ENCODE measurements at places on chromosomes 1 and 21. TPM values are rescaled to one million over a fixed set of nuclear protein-coding genes. Genes with fewer than 3 reads are reported as not detected.
A peak's percentile ranks its signal among the peaks of the same experiment; 100 is the strongest.

Gene KLHL21
- polyA plus RNA-seq: 27.9 TPM

Gene HLX
- 18.3 TPM for polyA plus RNA-seq

GRCh38 chr21:45329261-45330074 lies 41.8 kb upstream of the POFUT2 start:
- no peak for DNase-seq

Gene PTP4A2
- polyA plus RNA-seq: 235 TPM

GRCh38 chr1:205516362-205516761 lies 11.9 kb downstream of the CDK18 start:
- no peak for DNase-seq

GRCh38 chr1:209354840-209355165 lies 228.7 kb upstream of the CAMK1G start:
- DNase-seq: no peak

- DNase-seq: peak; percentile 72
These were observed 124.0 kb downstream of the SYT2 start for GRCh38 chr1:202586018-202586821.

Gene PACC1
- polyA plus RNA-seq: 7.0 TPM

GRCh38 chr1:60573121-60573520 lies 499.6 kb upstream of the C1orf87 start:
- DNase-seq: no peak

Gene RORC
- polyA plus RNA-seq: 6.8 TPM

DNA sequence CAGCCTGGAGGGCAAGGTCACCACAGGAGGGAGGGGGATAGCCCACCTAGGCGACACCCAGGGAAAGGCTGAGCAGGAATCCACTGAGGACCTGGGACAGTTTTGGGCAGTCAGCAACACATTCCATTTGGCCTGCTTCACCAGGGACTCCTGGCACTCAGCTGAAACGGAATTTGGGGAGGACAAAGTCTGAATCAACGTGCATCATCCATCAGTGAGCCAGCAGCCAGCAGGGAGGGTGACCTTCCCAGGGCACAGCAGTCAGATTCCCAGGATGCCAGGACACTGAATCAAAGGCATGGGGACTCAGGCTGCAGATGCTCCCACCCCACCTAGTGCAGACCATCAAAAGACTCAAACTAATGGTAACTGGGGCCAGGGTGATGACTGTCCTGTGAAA lies 4.6 kb downstream of the SH3BP5L start:
- no peak for DNase-seq

DNA sequence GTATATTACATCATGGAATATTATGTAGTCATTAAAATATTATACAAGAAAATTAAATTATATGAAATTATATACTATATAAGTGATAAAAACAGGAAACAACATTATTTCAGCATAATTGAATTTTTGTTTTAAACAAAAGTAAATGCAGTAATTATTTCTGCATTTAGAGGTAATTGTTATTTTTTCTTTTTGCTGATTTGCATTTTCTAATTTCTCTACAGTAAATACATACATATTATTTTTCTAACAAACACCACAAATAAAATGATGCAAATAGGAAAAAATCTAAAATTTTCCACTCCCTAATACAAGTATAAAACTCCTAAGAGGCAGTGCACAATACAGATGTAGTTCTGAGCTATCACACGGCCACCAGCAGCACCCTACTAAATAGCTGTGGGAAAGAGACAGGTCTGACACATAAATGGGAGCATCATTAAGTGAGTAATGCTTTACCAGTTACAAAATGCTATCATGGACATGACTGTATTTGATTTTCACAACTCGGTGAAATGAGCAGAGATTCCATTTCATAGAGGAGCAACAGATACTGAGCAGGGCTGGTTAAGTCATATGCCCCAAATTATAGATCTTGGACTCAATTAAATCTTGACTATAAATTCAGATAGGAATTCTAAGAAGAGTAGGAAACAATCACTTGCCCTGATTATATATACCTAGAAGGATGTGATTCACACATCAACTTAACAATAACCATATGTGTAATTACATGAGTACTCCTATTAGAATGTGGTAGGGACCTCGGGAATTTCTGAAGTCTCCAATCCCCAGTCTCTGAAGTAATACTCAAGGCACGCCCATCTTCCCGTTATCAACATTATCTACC lies 49.0 kb downstream of the NRIP1 start:
- no peak for DNase-seq

Gene HRNR
- 0.04 TPM for polyA plus RNA-seq

DNA sequence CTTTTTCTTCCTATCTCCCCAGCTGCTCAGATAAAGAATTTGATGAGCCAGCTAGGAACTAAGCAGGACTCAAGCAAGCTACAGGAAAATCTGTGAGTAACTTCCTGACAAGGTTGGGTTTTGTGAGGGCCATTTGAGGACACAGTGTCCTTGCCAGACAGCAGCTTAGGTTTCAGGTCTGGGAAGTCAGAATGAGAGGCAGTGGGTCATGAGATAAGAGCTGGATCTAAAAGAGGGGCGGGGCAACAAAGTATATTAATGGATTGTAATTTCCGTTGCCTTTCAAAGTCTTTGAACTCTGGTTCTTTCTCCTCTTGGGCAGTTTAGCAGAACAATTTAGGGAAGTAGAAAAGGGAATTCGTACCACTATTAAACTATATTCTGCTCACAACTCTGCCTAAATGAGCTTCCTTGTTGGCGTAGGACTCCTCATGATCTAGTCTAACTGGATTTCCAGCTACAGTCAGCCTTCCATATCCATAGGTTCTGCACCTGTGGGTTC lies 16.6 kb downstream of the STX12 start:
- DNase-seq: no peak

All from muscle of back (tissue), 13 donors.